Tibial nerve (tissue), 4 donors: ENCODE measurements at places on chromosomes 13 and 19. TPM values are rescaled to one million over a fixed set of nuclear protein-coding genes. Genes with fewer than 3 reads are reported as not detected.

- DNase-seq, result no peak
These were observed 252.2 kb downstream of the TSHZ3 start for GRCh38 chr19:31096935-31097545.

GRCh38 chr13:72505376-72505775 is 222.1 kb downstream of the MZT1 start:
- DNase-seq, result no peak

GRCh38 chr19:35665604-35666003 is 713 bp upstream of the UPK1A start:
- no peak for DNase-seq

DNA sequence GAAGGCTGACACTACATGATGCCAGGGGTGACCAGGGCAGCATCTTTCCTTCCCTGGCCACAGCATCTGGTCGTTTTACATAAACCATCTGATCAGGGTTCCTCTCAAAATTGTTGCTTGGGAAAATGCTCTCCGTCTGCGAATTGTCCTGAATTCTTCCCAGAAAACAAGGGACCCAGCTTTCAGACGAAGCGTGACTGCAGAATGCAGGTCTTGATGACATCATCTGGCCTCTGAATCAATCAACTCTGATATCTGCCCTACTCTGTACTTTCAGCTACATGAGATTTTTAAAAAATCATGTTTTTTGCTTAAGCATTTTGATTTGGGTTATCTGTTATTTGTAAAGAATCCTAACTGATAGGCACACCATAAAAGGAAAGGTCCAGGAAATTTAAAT is 246.6 kb upstream of the IRS2 start:
- no peak for DNase-seq

GRCh38 chr13:79423340-79423739 is 17.3 kb upstream of the RBM26 start:
- DNase-seq, result no peak

- DNase-seq, result no peak
These were observed 6.1 kb downstream of the MKNK2 start for GRCh38 chr19:2044709-2045500.

DNA sequence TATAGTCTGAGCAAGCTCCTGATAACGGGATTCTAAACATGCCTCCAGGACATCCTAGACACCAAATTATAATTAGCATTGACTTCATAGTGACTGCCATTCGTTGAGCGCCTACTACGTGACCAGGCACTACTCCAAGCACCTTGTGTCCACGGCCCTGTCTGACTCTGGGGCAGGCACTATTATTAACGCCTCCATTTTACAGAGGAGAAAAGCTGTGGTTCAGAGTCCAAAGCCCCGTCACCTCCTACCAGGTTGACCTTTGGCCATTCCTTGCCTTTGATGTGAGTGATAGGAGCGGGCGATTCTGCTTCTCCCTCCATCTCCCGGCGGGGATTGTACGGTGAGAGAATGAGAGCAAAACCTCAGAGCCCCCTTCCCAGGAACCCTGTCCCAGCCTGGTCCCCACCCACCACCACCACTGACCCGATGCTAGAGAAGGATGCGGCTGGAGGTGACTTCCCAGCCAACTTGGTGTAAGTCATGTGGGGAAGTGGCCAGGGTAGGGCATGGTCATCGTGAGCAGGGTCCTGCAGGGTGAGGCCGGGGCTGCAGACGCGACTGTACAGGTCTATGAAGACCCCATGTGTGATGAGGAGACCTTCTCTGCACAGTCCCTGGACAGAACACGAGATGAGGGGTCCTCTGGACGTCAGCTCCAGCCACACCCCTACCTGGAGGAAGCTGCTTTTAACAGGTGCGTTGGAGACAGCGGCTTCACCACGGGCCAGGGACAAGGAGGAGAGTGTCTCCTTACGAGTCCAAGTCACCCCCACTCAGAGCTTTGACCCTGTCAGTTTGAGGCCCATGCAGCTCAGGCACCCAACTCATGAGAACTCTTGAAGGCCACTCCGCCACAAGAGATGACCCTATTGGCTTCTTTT is at the start of gene IGSF23:
IGSF23 (plus strand) TSS at position 269 of the 884 bp plus-strand sequence; CDS start at position 352, 83 bp downstream.
- DNase-seq, result no peak

DNA sequence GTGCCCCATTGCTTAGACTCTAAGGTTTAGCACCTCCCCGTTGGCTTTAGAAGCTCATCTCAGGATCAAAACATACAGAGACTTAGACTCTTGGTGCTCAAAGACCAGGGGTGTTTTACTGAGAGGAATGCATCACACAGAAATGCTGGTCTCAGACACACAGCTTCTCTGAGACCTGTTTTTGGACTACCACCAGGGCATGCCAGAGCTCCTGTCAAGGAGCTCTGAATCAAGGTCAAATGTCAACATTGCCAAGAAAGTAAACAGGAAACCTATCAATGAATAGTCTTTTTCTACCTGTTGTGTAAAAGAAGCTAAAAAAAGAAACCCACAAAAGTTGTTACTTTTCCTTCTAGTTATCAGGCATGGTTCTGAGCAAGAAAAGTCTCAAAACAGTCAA is 149.2 kb downstream of the COL4A1 start:
- DNase-seq, result no peak

GRCh38 chr19:51572410-51572809 is 1.3 kb downstream of the ZNF175 start:
- no peak for DNase-seq

- no peak for DNase-seq
These were observed 6.0 kb upstream of the NCCRP1 start for GRCh38 chr19:39190768-39191167.

DNA sequence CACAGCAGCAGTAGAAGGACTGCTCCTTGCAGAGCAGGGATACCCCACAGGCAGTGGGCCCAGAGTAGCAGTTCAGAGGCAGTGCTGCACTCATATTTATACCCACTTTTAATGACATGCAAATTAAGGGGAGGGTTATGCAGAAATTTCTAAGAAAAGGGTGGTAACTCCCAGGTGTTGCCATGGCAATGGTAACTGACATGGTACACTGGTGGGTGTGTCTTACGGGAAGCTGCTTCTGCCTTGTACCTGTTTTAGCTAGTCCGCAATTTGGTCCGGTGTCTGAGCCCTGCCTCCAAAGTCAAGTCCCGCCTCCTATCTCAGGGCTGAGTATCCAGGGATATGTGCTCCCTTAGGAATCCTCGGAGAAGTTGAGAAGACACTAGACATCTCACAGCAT is 79.2 kb upstream of the UQCRFS1 start:
- DNase-seq, result no peak

DNA sequence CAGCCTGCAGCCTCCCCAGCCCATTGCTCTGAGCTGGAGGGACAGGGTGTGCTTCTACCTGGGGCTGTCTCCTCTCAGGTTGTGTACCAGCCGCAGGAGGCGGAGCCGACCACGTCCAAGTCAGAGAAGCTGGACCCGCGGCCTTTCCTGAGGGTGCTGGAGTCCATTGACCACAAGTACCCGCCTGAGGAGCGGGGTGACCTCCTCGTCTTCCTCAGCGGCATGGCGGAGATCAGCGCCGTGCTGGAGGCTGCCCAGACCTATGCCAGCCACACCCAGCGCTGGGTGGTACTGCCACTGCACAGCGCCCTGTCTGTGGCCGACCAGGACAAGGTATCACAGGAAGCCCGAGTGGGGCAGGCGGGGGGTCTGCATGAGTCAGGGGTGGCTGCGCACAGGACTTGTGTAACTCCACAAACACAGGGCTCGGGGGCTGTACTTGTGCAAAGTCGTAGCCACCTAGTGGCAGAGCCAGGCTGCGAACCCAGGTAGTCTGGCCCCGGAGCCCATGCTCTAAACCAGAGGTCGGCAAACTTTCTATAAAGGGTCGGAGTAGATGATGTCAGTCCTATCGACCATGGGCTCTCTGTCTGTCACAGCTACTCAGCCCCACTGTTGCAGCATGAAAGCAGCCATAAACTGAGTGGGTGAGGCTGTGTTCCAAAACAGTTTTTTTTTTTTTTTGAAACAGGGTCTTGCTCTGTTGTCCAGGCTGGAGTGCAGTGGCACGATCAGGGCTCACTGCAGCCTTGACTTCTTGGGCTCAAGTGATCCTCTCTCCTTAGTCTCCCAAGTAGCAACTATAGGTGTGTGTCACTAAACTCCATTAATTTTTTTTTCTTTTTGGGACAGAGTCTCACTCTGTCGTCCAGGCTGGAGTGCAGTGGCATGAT is 8.9 kb downstream of the DHX34 start:
- no peak for DNase-seq

GRCh38 chr13:85853901-85854663 is 54.9 kb upstream of the SLITRK6 start:
- DNase-seq, result no peak

DNA sequence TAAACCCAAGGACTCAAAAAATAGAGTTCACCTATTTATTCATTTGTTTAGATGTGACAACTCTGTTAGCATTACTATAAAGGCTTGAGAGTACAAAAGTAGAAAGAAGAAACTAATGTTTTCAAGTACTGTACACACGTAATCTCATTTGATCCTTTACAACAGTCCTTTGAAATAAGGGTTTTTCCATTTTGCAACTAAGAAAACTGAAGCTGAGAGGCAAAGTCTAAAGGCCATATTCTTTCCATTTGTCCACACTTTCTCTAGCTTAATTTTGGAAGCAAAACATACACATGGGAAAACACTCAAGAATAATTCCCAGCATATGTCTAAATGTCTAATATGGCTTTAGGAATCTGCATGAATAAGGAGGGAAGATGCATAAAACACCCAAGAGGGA is 34.1 kb downstream of the ZAR1L start:
- DNase-seq, result no peak

- DNase-seq, result no peak
These were observed 28.5 kb upstream of the TSHZ3 start for GRCh38 chr19:31377736-31378135.

- DNase-seq, result no peak
These were observed 13.1 kb upstream of the GTF3A start for GRCh38 chr13:27411341-27411740.

DNA sequence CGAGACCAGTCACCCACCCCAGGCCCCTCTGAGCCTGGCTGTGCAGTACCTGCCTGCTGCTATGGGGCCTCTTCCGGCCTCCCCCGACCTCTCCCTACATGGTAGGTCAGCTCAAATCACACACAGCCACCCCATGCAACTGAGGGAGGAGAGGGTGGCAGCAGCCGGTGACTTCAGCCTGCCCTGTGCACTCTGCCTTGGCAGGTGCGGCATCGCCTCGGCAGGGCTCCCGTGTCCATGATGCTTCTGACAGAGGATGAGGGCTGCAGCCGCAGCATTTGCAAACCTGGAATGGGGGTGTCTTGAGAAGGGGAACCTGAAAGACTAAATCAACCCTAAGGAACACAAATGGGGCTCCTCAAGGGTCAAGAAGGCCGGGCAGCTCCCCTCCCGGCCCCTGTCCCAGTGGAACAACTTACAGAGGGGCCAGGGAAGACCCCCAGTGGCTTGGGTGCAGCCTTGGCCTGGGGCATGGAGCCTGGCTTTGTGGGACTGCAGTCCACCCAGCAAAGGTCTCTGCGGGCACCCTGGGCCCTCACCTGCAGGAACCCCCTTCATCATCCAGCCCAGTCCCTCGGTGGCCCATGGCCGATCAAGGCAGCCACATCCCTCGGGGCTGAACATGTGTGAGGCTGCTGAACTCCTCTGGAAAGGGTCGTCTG is 6.7 kb downstream of the TEX29 start:
- DNase-seq, result no peak

GRCh38 chr13:44298314-44298713 is 75.3 kb upstream of the SERP2 start:
- no peak for DNase-seq

- DNase-seq, result no peak
These were observed 111.8 kb upstream of the UQCRFS1 start for GRCh38 chr19:29324717-29325116.

DNA sequence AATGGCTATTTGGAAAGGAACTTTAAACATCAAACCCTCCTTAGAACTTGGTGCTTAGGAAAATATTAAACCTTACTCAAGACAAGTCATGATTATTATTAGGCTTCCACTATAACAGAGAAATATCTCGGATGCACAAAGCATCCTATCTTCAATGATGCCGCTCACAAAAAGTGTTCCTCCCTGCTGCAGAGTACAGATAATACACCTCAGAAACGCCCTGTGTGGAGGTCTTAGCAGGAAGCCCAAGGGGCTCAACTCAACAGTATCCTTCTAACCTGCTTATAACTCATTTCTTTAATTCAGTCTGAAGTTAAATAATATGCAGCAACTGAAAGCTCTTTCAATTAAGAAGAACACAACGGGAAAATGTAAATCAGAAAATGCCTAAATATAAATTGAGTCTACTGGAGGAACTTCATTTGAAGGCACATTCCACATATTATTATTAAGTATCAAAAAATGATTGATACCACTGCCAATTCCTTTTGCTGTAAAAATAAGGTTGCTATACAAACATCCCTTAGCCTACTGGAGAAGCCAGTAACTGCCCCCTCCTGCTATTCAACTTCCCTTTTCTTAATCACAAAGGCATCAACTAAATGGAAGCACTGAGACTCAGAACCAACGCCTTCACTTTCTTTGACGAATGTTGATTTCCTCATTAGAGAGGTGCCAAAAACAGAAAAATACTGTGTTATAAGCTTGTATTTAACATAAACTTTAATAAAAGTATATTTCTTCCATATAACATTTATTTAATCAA is 12.0 kb downstream of the ELF1 start:
- no peak for DNase-seq

DNA sequence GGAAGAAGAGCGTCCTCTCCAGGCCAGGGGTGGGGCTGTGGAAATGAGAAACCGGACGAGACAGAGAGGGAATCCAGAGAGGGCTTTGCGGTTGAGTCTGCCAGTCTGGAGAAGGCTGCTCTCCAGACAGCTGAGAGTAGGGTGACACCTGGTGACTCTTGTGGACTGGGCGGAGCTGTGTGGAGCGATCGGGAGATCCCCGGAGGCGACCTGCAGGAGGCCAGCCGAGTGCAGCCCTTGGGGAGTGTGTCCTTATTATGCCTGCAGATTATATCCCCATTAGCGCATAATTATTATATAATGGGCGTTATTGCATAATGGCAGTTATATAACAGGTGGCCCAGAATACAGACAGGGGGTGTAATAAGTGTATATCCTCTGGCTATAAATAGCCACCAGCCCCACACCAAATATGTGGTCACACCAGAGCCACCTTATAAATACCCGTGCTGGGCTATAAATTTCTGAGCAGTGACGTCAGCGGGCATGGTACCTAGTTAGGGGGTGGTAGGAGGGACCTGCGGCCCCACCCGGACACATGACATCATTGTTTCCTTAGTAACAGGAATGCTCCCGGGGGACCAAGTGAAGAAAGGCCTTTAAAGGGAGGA is 41.2 kb downstream of the NFIX start:
- DNase-seq, result no peak

- no peak for DNase-seq
These were observed 1140.4 kb downstream of the EFNB2 start for GRCh38 chr13:105395041-105395440.

GRCh38 chr13:51343475-51343874 is 4.0 kb downstream of the SERPINE3 start:
- no peak for DNase-seq

ZIC5 gene
- total RNA-seq, result not detected

FOXA3 gene
- total RNA-seq, result not detected

METTL21C gene
- total RNA-seq, result not detected

DACH1 gene
- 2.5 TPM for total RNA-seq

OR2Z1 gene
- not detected for total RNA-seq

CERS1 gene
- 14.1 TPM for total RNA-seq

ZNF560 gene
- not detected for total RNA-seq

CEACAM6 gene
- not detected for total RNA-seq

DEDD2 gene
- total RNA-seq, result 38.5 TPM

GSK3A gene
- total RNA-seq, result 34.5 TPM

PROSER3 gene
- total RNA-seq, result 20.3 TPM

PEG3 gene
- 14.7 TPM for total RNA-seq

NR1H2 gene
- 95.7 TPM for total RNA-seq

ZNF571 gene
- total RNA-seq, result 3.9 TPM
